ENCODE measurements at places on chromosomes 4 and X.

DNA sequence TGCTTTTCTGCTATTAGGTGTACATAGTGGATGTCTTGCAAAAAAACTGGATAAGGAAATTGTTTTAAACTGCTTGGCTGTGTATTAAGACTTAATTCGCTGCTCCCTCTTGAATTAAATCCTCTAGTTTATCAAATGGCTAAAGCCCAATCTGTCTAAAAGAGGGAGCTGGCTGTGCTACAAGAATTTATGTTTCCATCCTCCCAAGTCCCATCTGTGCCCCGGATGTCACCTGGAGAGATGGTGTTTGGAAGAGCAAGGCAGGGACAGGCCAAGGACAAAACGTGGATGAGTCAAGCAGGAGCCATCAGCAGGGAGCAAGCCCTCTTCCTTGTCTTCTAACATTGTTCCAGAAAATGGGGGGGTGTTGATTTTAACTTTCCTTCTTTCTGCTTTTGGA is 171.3 kb upstream of the LCORL start:
- no peak for DNase-seq

GRCh38 chrX:40759374-40759773 is 24.0 kb upstream of the MED14 start:
- no peak for DNase-seq

DNA sequence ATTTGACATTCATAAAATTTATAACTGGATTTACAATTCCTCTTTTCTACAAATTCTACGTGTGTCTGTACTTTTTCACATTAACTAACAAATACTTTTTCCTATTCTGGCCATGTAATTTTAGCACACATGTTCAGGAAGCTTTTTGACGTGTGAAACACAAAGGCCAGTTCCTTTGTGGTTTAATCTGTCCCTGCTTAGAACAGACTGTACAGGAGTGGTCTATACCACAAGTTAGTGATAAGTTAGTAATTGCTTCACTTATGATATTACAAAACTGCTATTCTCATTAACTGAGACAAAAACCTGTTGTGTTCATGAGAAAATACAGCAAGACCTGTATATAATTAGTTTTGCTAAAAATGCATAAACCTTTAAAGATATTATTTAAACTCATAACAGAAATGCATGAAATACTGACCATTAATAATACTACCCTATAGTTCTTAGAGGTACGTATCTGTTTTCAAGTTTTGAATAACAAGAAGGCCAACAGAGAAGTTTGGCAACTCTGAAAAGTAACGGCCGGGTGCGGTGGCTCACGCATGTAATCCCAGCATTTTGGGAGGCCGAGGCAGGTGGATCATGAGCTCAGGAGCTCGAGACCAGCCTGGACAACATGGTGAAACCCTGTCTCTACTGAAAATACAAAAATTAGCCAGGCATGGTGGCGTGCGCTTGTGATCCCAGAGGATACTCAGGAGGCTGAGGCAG is 13.7 kb upstream of the AREG start:
- DNase-seq, result no peak

DNA sequence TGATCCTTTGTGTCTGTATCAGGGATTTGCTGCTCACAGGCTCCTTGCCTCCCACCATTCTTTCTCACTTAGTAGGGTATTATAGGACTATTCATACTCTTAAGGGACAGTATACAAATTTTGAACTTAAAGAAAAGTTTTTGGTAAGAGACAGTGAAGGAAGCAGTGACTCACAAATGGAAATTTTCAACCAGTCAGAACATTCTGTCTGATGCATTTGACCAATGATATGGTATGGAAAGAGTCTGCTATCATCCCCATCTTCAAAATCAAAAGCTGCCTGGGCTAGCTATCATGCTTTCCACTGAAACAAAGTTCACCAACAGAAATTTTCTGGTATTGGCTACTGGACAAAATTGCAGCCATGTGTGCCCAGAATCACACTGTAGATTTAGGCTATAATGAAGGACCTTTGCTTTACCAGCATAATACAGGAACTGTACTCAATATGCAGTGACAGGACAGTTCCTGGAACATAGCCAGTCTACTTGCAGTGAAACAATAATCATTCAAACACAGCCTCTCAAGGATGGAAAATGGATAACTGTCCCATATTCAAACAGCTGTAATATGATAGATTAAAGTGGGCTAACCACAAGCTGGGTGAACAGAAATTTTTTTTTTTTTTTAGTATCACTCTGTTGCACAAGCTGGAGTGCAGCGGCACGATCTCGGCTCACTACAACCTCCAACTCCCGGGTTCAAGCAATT is 109.0 kb upstream of the ACSL4 start:
- DNase-seq, result no peak

GRCh38 chr4:68369142-68369805 is 19.4 kb upstream of the YTHDC1 start:
- no peak for DNase-seq
